CD4-positive, alpha-beta T cell treated with Interleukin-6 for 4 hours (primary cell): ENCODE measurements at places on chromosomes 7 and 10.

DNA sequence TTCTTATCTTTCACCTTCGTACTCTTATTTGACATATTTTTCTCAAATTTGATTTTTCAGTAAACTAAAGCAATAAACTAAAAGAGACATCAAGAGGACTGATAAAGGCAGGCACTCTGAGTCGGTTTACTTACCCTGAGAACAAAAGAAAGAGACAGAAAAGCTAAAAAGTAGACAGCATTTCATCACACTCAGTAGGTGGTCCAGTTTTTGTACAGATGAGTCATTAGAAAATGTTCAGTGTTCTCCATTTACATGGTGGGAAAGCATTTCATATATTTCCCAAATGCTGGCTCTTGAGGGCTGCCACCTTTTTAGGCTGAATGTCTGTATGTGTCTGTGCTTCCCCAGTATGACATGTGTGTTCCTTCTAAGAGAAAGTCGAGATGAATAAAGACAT, 52.7 kb downstream of the NHLRC2 start:
- no peak for DNase-seq

DNA sequence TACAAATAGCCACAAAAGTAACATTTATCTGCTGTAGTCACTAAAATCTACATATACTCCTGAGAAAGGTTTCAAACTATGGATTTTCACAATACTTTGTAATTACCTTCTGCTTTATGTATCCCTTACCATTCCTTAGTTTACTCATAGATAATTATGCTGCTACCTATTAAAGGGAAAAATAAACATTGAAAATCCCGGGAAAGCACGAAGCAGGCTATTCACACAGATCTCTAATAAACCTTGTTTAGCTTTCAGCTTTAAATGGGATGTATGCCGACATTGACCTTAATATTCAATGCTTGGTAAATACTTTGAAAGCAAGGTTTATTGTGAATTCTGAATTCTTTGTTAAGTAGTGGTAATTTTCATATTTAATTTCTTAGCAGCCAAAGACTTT, 58.5 kb upstream of the SMIM30 start:
- no peak for DNase-seq

DNA sequence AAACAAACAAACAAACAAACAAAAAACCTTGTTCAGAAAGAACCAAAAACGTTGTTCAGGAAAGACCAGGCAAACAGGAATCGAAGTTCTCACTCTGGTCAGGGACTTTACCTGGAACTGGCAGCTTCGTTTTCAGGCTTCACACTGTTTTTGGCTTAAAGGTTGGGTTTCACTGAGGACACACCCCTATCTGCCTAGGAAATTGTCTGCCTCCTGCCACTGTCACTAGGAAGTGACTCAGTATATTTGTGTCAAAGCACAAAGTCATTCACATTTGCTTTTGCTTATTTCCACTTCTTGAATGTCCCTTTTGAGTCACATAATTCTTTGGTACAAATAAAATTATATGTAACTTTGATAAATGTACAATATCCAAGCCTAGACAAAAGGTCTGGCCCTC, 37.9 kb downstream of the PNLIPRP3 start:
- no peak for DNase-seq

DNA sequence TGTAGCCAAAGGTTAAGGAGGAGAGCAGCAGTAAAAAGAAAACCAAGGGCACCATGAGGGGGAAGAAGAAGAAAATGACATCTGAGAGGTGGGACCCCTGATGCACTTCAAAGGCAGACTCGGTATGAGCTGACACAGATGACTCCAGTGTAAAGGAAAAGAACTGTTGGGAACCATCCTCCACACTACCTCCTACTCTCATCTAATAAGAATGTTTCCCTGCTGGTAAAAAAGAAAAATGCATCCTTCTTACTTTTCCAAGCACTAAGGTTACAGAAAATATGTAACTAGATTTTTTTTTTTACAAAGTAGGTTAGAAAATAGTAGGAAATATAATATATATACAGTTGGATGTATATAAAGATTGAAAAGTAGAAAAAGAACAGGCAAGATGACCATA, 16.9 kb downstream of the TAS2R41 start:
- DNase-seq: no peak

GRCh38 chr7:51121931-51122425, 194.6 kb downstream of the COBL start:
- DNase-seq: no peak

DNA sequence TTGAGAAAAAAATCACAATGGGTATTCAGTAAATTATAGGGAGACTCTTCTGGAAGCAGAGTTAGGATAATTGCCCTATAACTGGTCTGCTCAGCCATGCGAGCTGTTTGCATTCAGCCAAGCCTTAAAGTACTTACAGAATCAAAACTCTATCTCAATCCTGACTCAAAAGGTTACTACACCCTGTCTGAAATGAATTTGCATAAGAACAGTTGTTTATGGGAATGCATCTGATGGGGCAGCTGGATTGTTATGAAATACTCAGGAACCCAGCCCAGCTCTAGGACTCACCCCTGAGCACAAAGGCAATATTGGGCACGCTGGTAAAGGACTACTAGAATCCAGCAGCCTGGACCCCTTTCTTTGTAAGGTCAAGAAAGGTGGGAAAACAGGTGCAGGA, 38.8 kb downstream of the AKR1B15 start:
- no peak for DNase-seq

- no peak for DNase-seq
Measured at GRCh38 chr10:32909456-32909855, 48.6 kb downstream of the ITGB1 start.

- no peak for DNase-seq
Measured at GRCh38 chr10:111108441-111108840, 31.6 kb downstream of the ADRA2A start.

- no peak for DNase-seq
Measured at GRCh38 chr10:109886037-109886780, 37.1 kb downstream of the XPNPEP1 start.

- peak; percentile 9 for DNase-seq
Measured at GRCh38 chr7:127393368-127394058, 1.0 kb upstream of the ZNF800 start.

DNA sequence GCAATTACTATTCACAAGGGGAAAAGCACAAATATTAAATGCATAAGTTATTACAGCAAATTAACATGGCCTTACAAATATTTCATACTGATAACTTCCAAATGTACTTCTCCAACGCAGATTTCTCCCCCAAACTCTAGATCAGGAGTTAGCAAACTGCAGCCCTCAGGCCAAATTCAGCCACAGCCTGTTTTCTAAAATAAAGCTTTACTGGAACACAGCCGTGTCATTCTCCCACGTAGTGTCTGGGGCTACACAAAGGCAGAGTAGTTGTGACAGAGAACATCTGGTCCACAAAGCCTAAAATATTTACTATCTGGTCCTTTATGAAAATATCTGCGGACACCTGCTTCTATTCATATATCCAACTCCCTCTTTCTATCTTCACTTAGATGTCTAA, 151.8 kb upstream of the AHR start:
- no peak for DNase-seq
